Stimulated activated CD4-positive, alpha-beta T cell treated with anti-CD3 and anti-CD28 coated beads, Interleukin-4, amount 100 ng/mL, for 4 hours (primary cell): ENCODE measurements at places on chromosomes 6 and 20.

GRCh38 chr6:14089224-14089623 lies 28.3 kb upstream of the CD83 start:
- no peak for DNase-seq

- DNase-seq, result no peak
Observed at GRCh38 chr6:153056308-153056707, 53.8 kb upstream of the MTRF1L start.

- DNase-seq, result no peak
Observed at GRCh38 chr6:150293423-150294173, 75.2 kb upstream of the IYD start.

GRCh38 chr6:157596886-157597285 lies 215.9 kb downstream of the ZDHHC14 start:
- no peak for DNase-seq

GRCh38 chr6:154945271-154945890 lies 49.7 kb upstream of the TIAM2 start:
- DNase-seq, result no peak

DNA sequence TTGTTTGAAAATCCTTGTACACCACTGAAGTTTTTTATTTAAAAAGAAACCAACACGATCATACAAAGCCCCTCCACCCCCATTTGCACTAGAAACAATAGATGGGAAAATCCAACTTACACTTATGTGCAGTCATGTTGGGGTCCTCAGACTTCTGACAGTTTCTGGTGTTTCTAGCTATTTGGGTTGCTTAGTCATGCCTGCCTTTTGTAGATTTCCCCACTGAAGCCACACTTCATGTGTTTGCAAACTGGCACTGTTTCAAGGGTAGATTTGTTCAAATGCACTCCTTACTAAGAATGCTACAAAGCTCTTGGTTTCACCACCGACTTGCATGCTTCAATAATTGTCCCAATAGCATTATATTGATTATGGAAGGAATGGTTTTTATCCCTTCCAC lies 1.5 kb downstream of the SH3BGRL2 start:
- DNase-seq, result no peak

GRCh38 chr6:15205321-15205720 lies 40.5 kb upstream of the JARID2 start:
- DNase-seq, result no peak

- DNase-seq, result no peak
Observed at GRCh38 chr6:136228814-136229213, 21.3 kb downstream of the MTFR2 start.

DNA sequence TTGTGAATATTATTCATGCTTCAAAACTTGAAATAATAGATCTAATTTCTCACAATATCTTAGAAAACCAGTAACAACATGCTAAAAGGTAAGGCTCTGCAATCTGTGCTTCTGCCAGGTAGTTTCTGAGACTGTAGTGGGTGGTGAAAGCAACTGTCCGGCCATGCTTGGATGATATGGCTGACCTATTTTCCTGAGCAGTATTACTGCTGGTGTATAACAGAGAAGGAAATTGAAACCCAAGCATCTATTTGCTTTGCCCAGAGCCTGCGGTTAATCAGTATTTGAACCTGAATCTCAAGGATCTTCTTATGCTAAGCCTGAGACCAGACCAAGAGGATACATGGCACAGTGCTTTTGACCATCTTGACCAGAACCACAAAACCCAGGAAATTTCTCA lies 563.8 kb downstream of the COL12A1 start:
- DNase-seq, result no peak

DNA sequence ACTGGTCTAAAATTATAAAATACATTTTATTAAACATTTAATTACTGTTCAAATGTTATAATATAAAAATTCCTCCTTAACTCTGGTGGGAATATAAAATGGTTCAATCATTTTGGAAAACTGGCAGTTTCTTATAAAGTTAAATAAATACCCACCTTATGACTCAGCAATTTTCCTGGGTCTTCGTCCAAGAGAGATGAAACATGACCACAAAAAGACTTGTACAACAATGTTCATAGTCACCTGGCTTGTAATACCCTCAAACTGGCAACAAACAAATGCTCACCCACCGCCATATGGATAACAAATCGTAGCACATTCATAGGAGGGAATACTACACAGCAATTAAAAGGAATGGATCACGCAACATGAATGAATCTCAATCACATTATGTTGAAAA lies 66.0 kb upstream of the RIN2 start:
- no peak for DNase-seq

GRCh38 chr20:43271980-43272379 lies 82.3 kb upstream of the PTPRT start:
- DNase-seq, result no peak

DNA sequence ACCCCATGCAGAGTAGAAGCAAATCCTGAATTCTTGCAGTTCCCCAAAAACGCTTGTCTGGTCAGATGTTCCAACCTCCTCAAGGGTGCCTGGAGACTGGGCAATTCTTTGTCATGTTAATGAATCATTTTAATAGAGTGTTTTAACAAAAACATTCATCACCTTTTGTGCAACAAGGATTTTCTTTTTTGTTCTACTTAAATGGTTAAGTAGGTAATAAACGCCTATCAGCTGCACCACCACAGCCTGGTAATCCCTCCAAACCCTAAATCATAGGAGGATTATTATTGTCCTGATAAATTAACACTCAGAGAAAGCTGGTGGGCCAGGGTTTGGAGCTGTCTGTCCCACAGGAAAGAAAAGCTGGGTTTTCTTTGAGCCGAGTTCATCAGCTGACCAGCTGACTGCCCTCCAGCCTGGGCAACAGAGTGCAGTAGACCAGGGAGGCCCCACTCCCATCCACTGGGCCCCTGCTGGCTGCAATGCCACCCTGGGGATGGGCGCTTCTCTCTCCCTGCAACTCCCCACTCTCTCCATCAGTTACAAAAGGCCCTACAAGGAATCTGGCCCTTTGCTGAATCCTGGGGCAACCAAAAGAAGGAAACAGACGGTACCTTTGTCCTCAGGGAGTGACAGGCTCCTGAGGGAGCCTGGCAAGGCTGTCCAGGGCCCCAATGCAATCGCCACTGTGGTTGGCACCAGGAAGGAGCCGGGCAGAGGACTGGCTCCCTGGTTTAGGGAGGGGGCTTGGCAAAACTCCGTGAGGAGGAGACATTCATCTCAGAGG lies 23.1 kb upstream of the BMP7 start:
- DNase-seq, result no peak

GRCh38 chr20:13298692-13299373 lies 77.8 kb downstream of the ISM1 start:
- no peak for DNase-seq

DNA sequence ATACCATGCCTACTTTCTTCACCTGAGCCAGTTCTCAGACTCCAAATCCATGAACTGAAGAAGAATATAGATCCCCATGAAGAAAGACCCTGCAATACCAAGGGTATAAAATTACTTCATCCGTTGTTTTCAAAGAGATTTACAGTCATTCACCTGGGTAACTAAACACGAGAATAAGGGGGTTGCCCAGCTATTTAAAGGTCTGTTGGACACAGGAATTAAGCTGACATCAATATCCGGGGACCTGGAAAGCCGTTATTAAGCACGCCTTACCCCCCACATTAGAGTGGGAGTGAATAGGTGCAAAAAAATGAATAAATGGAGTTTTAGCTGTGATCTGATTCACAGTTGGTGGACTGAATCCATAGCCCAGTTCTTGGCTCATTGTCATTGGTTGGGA lies 28.9 kb downstream of the CLVS2 start:
- DNase-seq, result no peak

- no peak for DNase-seq
Observed at GRCh38 chr6:1840491-1841121, 230.9 kb downstream of the FOXC1 start.

DNA sequence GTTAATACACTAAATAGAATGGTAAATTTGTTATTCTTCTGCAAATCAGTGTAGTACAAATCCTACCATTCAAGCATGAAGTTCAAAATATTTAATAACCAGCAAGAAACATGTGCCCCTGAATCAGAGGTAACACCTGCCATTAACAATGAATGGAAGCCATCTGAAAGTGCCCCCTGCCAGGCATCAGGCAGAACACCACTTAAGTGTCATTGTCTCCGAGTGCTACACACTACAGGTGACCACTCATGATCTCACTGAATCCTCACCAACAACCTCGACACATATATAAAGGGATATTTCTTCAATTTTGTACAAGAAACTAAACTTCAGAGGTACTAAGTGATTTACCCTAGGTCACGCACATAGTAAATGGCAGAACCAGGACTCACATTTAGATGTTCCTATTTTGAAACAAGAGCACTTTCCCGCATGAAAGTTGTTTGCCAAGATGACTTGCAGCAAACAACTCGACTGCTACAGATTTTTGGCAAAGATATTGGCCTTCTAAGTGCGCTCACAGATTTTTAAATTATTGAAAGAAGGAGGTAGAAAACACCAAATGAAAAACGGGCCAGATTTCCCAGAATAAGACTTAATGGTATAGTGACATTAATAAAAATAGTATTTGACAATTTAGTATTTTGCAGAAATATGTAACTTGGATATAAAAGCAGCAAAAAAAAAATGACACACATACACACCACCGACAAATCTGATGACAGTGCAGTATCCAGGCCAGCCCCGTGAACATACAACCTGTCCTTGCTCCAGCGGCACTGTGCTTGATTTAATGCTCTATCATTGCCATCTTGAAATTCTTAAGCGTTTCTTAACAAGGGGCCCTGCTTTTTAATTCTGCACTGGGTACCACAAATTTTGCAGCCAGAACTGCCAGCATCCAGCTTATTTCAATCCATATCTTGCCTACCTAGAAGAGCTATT lies 274.5 kb downstream of the ALDH8A1 start:
- no peak for DNase-seq

DNA sequence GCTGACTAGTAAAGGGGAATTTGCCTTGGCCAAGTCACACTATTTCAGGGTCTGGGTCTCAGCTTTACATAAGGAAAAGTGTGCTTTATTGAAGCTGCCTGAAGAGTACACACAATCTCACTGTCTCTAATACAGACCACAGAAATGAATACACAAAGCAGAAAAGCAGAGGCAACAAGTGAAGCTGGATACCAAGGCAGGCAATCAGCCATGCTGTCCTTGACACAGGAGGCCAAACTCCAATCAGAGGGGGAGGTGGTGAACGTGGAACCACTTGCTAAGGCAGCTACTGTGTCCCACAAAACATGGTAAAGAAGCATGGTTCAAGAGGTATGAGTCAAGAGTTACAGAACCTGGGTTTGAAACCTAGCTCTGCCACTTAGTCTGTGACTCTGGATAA lies 21.8 kb upstream of the CCND3 start:
- DNase-seq, result no peak

GRCh38 chr6:14458669-14459266 lies 341.2 kb downstream of the CD83 start:
- DNase-seq, result no peak

GRCh38 chr20:60092729-60093128 lies 134.5 kb downstream of the CDH26 start:
- DNase-seq, result no peak

DNA sequence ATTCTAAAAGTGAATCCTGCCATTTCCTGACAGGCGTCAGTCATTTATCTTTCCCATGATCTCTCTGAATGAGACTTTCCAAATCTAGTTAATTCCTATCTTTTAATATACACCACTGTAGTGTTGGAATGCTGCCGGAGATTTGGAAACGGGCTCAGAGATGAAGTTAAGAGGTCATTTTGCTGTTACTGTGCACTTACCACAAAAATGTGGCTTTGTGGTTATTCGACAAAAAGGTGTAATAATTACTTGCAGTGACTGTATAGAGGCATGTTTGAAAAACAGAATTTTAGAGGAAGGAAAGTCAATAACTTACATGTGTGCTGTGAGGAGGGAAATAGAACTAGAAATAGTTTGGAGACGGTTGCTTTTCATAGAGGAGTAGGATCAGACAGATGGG lies 460.2 kb upstream of the BTBD3 start:
- DNase-seq, result no peak

- DNase-seq, result no peak
Observed at GRCh38 chr20:53903652-53903987, 166.8 kb downstream of the BCAS1 start.

DNA sequence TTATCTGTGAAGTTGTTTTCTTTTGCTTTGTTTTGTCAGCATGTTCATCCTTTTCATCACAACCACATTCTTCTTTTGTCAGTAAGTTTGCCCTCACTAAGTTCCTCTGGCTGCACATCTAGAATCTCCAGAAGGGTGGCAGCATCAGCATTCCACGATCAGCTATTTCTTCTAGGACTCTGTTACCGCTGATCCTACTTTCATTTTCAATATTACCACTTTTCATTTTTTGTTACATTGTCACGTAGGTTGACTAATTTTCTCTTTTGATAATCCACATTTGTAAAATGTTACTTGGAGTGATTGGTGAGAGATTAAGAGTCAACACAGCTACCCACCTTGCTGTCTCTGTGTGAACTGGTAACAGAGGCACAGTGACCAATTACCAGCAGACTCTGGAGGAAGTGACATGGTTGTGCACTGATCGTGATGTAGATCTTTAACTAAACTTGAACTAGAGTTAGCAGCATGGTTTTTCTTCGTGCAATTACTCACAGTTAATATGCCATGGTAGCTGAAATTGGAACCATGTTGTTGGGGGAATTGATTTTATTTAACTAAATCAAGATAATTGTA lies 307.9 kb upstream of the SLC35B3 start:
- no peak for DNase-seq

GRCh38 chr20:3797226-3797545 lies 1.1 kb downstream of the CDC25B start:
- no peak for DNase-seq

GRCh38 chr6:5464099-5464885 lies 203.0 kb downstream of the FARS2 start:
- no peak for DNase-seq

GRCh38 chr20:63589261-63590217 lies 15.5 kb upstream of the HELZ2 start:
- DNase-seq, result no peak

- no peak for DNase-seq
Observed at GRCh38 chr6:13260101-13260598, 68.2 kb downstream of the TBC1D7 start.
